ENCODE measurements at places on chromosomes 5 and 9.

GRCh38 chr9:113375057-113376023 lies 1.4 kb downstream of the HDHD3 start:
- DNase-seq: no peak

DNA sequence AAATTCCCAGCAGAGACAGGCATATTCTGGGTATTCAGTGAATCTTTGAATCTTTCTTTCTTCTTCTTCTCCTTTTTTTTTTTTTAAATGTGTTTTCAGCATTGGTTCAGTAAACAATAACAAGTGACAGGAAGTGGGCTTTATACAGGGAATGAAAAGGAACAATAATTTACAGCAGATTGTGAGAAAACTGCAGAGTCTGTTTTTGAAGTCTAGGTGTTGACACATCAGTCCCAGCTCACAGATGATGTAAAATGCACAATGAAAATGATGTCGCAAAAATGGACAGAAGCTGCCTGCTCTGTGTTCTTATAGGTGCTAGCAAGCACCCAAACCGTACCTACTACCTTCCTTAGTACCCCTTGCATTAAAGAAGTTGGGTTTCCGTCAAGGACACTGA lies 38.8 kb downstream of the TNC start:
- DNase-seq: no peak

DNA sequence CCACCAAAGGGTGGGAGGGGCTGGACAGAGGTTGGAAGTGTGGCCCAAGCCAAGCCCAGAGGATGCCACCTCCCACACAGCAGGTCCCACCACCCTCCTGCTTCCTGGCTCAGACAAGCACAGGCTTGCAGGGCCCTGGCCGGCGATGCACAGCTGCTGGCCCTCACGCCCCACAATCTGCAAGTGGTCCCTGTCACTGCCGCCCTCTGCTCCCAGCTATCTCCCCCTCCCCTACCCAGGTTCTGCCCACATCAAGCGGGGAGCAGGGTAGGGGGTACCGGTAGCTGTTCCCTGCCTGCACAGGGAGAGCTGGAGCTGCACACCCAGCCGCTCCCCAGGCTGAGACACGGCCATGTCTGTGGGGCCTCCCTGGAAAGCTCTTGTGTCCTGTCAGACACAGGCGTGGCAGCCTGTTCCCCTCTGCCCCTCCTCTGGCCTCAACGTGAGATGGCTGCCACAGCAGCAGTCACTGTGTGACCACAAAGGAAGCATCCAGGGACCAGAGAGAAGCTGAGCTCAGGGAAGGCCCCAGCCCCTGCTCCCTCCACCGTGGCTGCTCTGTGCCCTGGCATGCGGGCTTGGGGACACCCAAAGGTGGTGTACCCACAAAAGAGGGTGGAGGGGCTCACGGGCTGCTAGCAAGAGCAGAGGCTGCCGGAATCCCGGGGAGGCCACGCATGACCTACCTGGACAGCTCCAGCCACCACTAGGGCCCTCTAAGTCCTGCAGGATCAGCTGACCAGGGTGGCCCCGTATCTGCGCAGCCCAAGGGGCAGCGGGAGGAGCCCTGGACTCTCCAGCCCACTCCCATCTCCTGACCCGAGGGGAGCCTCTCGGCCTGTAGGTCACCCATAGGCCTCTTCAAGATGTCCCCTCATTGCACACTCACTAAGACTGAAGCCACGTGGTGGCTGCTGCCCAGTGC lies 10.9 kb upstream of the ZDHHC11 start:
- DNase-seq: no peak

GRCh38 chr5:124131466-124131865 lies 615.0 kb downstream of the ZNF608 start:
- no peak for DNase-seq

DNA sequence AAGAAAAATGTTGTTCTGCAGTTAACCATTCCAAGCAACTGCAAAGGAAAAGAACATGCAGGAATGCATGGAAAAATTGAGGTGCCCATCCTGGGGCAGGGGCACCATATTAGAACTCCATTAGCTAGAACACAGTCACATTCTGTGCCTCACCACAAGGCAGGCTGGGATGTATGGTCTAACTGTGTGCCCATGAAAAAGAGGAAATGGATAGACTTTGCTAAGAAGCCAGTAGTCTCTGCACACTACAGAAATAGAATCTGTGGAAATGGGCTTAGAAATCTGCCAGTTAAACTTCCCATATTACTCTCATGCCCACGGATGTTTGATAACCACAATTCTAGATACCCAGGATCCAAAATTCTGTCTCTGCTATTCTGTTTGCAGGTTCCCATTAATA lies 423.8 kb upstream of the SMARCA2 start:
- no peak for DNase-seq

DNA sequence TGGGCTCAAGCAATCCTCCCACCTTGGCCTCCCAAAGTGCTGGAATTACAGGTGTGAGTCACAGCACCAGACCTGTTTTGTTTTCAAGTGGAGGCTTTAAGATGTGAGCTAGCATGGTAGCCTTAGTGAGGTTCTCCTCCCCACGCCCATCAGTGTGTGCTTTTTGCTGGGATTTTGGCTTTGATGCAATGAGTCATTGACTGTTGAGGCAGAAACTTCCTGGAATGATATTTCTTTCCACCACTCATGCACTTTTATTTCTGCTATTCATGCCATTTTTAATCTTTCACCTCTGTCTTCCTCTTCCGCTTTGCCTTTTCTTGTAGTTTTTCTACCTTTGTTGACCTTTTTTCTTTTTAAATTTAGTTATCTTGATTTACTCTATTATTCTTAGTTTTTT lies 4.2 kb upstream of the NFIL3 start:
- DNase-seq: no peak

- no peak for DNase-seq
Measured at GRCh38 chr9:76732341-76732958, 31.8 kb upstream of the PCA3 start.

DNA sequence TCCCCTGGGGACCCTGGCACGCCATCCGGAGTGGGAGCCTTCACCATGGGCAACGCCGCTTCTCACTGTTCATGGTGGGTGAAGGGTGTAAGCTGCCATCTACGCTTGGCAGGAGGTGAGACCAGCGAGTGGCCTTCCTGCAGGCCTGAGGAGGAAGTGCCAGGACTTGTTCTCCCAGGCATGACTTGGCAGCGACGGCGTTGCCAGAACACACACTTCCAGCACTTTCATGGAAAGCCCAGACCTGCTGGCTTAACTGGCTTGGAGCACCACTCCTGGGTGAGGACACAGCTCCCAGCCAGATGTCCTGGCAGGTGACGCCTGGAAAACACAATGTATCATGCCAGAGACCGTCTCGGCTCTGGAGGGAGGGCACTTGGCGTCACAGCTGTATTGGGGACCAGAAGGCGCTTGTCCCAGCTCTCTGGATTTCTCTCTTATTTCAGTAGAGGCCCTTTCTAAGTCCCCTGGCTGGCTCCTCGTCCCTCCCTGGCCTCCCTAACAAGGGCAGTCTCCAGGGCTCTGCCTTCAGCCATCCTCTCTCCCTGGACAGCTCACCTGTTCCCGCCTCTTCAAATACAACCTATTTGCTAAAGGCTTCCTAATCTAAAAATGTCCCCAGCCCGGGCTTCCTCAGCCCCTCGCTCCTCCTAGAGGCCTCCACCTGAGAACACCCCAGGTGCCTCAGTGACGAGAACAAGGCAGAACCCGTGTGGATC lies 188.3 kb downstream of the OLFM1 start:
- no peak for DNase-seq

GRCh38 chr5:74127381-74128320 lies 501.7 kb downstream of the ARHGEF28 start:
- DNase-seq: no peak

DNA sequence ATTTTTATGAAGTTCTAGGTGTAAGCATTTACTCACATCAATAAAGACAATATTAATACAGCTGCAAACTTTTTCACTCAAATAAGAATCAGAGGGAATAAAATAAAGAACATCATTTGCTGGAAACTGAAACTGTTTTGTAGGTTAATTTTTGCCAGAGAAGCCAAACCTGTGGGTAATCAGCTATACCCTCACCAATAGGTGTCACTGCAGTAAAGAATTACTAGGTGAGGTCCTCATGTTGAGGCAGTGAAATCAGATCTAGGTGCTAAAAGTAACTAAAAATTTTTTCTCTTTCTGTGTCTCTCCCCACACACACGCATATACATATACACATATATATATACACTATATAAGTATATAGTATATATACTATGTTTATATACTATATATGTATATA lies 1016.3 kb upstream of the SEMA6A start:
- no peak for DNase-seq

DNA sequence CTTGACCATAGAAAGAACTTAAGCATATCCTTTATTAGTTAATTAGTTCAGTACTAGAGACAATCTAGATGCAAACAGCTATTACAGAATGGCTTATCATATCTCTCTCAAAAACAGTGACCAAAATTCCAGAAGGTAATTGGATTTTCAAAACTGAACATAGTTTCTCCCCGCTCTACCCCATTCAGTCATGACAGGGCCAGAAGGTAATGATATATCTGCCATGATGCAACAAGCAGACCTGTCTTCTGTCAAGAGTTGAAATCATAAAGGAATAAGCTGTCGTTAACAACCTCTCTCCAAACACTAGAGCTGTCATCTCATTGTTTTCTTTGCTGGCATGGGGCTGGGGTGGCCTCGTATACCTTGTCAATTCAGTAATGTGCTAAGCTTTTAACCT lies 200.5 kb upstream of the POU5F2 start:
- no peak for DNase-seq

DNA sequence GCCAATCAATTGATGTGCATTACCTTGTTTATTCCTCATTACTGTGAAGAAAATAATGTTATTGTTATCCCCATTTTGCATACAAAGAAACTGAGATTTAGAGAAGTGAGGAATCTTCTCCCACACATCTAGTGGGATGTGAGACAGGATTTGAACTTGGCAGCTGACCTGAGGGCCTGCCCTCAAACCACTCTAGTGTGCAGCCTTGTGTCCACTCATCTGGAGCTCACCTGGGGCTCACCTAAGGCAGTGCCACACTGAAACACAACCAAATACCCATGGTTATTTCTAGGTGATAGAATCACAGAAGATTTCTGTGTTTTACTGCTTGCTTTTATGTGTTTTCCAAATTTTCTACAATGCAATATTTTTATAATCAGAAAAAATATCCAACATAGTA lies 94.7 kb upstream of the SAP30L start:
- DNase-seq: no peak

DNA sequence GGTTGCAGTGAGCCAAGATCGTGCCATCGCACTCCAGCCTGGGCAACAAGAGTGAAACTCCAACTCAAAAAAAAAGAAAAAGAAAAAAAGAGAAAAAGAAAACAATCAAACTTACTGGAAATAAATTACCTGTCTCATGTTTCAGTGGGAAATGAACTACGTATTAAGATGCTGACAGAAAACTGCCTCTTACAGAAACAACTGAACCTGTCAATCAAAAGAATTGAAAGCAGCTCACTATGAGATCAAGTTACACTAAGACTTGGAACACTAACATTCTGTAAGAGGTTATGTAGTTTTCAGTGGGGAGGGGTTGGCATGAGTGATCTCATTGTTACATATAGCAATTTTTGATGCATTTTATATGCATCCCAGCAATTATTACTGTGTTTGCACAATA lies 64.4 kb upstream of the SPATA31E1 start:
- DNase-seq: no peak

GRCh38 chr5:77294185-77294584 lies 83.7 kb downstream of the PDE8B start:
- DNase-seq: no peak
